NCI-H2081 treated with DMSO at 0.1 percent for 48 hours (cell line): ENCODE measurements at places on chromosomes 5 and 9.

DNA sequence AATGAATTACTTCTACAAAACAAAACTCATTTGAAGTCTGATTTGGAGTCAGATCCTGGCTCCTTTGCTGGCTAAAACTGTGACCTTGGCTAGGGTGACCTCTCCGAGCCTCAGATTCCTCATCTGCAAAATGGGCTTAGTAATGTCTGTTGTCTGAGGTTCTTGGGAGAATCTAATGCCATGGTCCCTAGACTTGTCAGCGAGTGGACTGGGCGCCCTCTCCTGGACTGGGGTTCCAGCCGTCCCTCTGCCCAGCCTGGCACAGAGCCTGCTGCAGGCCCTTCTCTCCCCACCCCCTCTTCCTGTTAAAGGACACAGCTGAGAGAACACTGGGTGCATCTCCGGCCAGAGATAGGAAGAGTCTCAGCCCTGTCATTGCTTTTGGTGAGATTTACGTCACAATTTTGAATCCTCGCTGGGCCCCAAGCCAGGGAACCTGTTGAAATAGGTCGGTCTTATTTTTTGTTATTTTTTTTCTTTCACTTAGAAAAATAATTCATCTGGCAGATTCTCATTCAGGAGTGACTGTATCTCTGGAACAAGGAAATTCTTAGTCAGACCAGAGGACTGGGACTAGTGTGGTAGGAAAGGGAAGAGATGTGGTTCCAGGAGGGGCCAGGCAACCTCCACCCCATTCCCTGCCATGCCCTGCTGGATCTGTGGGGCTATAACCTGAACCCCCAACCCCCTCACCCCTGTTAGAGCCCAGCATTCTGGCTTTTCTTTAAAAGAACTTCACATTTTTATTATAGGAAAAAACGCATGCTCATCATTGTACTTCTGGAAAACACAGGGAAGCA is 48.2 kb upstream of the RPL26L1 start:
- DNase-seq = no peak

- DNase-seq = no peak
Observed at GRCh38 chr9:18705796-18706392, 231.9 kb downstream of the ADAMTSL1 start.

GRCh38 chr5:112412346-112412745 is 6.7 kb downstream of the EPB41L4A start:
- DNase-seq = no peak

DNA sequence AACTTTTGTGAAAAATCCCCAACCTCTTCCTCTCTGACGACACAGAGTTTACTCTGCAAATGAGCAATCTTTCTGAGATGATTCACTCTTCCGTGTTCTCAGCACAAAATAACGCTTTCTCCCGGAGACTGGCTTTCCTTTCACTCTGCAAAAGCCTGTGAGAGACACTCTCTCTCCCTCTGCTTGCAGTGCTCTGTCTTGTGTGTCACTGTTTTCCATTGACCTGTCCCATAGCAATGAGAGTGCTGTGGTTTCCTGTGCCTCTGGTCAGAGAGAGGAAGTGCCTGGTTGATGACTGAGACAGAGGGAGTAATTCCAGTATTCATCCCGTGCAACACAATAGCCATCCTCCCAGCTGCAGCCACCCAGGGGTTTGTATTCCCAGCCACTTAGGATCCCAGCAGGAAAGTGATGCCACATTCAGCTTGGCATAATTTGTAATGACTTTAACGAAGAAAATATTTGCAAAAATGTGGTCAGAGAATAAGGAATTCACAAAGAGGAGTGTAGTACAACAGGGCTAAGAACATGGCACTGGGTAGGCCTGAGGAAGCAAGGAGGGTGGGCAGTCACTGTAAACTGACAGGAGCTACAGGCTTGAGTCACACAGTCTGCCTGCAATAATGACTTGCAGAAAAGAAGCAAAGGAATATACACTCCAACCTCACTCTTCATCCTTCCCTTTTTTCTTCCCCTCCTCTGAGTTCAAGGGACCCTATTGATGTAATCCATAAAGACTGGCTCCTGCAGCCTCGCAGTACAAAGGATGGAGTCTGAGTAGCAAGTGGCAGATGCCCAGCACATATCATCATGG is 463.5 kb upstream of the RGMB start:
- peak; percentile 23 for DNase-seq

DNA sequence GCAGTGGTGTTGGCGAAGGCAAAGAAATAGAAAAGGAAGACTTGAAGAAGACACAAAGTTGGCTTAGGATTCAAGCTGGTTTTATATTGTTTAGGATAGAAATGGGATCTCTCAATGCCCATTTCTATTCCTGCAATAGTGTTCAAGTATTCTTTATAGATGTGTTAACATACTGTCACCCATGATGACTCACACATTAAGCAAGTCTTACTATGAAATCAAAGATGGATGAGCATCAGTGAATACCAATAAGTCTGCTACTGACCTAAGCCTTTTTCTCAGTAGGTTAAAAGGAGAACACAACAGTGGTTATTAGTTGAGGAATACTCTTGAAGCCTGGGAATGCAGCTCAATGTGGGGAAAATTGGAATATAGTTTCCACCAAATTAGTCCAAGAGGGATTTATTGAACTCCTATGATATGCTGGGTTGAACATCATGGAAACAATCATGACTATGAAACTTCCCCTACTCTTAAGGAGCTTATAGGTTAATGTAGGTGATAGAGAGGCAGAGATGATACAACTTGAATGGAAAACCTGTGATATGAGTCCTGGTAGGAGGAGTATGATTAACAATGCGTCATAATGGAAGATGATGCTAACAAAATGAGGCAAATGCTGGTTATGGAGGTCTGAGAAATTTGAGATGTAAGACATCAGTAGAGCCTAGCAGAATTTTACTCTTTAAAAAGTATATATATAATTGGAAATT is 417.1 kb upstream of the DAP start:
- no peak for DNase-seq

DNA sequence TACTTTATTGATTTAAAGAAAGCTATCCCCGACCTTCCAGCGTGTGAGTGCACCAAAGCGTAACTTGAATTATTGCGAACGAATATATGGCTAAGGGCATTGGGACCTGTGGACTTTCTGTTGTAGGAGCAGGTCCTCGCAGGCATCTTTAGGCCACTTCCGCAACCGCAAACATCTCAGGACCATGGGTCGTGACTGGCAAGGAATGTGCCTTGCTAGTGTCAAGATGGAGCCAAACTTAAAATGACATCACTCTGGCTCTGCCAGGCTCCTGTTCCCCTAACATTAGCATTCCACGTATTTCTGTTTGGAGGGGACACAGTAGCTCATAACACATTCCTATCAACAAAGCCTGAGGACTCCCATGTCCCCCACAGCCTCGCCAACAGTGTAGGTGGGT is 44.1 kb upstream of the OLFM1 start:
- DNase-seq = no peak
